ENCODE measurements at places on chromosomes 4 and X. TPM values are rescaled to one million over a fixed set of nuclear protein-coding genes. Genes with fewer than 3 reads are reported as not detected.

DNA sequence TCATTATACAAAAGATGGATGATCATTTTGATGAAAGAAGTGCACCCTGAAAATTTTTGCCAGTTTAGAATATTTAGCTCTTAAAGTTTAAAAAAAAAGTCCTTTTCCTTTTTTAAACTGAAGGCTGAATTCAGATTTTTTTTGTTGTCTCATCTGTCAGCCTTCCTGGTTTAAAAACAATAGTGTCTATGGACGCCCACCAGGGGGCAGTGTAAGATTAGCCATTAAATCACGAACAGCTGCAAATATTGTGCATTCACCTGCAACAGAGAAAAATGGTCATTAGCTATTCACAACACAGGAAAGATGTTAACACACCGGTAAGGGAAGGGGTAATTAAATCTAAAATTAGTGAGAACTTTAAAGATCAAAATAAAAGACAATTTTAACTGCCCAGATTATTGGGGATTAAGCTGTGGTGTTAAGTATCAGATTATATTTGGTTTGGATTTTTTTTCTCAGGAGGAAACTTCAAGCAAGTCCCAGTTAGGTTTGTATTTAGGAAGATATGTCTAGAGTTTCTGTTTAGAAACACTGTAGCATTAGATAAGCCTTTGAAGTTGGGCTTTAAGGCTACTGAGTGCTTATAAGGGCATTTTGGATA lies 4.4 kb upstream of the CXorf38 start:
- peak; percentile 44 for DNase-seq

DNA sequence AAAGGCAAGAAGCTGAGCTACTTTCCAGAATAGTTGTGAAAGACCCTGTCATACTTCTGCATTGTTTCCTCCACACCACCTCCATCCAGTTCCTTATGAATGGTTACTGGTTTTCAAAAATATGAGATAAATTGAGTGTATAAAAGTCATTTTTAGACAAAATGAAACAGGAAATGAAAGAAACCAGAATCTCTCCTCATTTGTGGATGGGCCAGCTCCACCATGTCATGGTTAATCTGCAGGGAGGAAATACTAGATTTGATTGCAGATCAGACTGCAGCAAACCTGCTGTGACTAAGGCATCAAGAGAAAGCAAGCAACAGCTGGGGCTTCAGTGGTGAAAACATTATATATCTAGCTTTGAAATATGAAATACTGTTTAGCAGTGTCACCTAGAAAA lies 23.8 kb downstream of the F9 start:
- no peak for DNase-seq

MAOA gene
- polyA plus RNA-seq, result 26.0 TPM

DNA sequence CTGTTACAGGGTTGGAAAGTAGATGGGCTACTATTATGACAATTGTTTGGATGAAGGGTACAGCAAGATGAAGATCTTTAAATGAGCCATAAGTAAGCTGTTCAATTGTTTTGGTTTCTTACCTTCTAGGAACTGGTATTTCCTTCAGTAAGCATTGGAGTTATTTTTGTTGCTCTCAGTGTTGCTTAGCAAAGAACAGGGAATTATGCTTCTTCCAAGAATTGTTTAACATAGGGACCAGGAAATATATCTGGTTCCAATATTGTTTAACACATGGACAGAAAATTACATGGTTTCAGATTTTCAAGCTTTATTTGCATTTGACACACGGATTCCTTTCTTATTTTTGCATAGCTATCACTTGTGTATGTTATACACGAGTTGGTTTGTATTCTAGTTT lies 1999.0 kb downstream of the ARAP2 start:
- no peak for DNase-seq

GATA1 gene
- polyA plus RNA-seq, result not detected

CENPVL1 gene
- not detected for polyA plus RNA-seq

GRCh38 chr4:126935801-126936200 lies 697.0 kb upstream of the INTU start:
- DNase-seq, result no peak

DNA sequence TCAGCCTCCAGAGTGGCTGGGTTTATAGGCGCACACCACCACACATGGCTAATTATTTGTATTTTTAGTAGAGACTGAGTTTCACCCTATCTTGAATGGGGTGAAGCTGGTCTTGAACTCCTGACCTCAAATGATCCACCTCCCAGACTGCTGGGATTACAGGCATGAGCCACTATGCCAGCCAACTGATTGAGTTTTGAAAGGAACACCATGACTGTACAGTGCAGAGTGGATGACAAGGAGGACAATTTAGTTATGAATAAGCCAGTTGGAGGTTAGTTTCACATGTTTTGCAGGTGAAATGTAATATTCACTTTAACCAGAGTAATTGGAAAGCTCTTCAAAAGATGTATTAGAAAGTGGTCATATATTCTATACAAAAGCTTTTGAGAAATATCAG lies 60.8 kb downstream of the PCDH18 start:
- no peak for DNase-seq

DNA sequence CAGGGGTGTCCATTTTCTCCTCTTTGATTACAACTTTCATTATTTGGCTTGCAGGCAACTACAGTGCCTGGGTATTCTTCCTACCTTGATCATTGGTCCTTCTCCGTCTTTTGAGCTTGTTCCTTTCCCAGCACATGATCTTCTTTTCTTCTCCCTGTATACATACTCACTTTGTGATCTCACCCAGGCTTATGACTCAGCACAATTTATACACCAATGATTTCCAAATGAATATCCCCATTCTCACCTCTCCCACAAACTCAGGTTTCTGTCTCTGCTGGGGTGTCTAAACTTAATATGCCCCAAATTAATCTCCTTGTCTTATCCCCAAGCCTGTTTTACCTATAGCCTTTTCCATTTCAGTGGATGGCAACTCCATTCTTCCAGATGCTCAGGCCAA lies 19.5 kb upstream of the C4orf54 start:
- DNase-seq, result peak; percentile 19

GRCh38 chrX:85244450-85245211 lies 840 bp downstream of the ZNF711 start:
- DNase-seq, result peak; percentile 2

Measured in mammary epithelial cell (primary cell).